ENCODE measurements at places on chromosomes 4 and X.
A peak's percentile ranks its signal among the peaks of the same experiment; 100 is the strongest.

- DNase-seq: no peak
Observed at GRCh38 chr4:39456946-39457763, 1.6 kb downstream of the RPL9 start.

DNA sequence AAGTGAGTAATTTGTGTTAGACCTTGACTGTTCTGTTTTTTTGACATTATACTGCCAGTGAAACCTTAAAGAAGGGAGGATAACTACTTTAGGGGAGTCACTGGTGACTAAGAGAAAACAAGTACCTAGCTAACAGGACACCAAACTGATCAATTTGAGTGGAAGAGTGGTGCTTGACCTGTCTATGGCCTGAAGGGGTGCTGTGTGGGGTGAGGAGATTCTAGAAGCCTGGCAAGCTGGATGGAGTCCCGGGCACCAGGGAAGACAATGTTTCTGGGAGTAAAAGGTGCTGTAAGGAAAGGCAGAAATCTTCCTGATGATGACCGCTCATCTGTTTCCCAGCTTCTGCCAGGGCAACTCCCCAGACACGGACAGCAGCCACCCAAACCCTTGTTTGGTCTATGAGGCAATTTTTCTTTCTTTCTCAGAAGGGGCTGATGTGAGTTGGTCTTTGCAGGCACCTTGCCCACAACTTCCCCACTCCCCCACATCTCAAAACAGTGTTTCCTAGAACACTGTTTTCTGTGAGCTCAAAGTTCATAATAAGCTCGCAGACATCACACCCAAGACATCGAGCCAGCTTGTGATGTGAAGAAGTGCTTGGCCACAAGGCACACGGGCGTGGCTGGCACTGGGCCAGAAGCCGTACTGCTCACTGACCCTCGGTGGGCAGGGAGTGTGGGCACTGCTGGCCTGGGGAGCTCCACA, 4.6 kb downstream of the TXK start:
- DNase-seq: no peak

GRCh38 chr4:152255437-152255836, 280.5 kb downstream of the FBXW7 start:
- peak; percentile 28 for DNase-seq

DNA sequence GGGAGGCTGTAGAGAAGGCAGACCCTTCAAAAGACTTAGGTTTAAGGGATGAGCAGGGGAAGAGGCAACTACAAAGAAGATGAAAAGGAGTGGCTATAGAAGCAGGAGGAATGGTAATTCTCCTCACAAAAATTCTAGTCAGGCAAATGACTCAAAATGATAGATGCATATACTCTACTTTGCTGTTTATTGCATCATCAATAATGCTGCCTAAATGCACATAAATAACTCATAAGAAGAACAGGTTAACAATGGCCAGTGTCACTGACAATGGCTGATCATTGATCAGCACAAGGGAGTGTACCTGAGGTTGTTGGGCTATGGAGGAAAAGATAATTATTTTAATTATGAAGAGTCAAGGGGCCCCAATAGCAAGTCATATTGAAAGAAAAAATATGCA, 184.7 kb upstream of the ETNPPL start:
- no peak for DNase-seq

DNA sequence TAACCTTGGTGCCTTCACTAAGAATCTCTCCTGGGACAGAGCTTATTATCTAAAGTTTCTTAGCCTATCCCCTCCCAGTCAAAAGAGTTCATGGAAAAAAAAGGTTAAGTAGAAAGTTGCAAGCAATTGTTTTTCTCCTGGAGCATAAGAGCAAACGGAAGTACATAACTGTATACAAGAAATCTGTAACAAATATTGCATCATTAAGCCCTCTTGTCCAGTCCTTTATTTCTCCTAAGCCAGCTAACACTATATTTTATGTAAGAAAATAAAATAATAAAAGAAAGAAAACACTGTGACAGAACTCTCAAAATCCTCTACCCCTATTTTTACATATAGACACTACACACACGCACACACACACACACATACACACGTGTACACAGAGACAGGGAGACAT, 255.3 kb downstream of the NAF1 start:
- no peak for DNase-seq

- DNase-seq: no peak
Observed at GRCh38 chrX:66016905-66017658, 22.8 kb downstream of the VSIG4 start.

GRCh38 chr4:48133669-48134068, 381 bp downstream of the TXK start:
- no peak for DNase-seq

DNA sequence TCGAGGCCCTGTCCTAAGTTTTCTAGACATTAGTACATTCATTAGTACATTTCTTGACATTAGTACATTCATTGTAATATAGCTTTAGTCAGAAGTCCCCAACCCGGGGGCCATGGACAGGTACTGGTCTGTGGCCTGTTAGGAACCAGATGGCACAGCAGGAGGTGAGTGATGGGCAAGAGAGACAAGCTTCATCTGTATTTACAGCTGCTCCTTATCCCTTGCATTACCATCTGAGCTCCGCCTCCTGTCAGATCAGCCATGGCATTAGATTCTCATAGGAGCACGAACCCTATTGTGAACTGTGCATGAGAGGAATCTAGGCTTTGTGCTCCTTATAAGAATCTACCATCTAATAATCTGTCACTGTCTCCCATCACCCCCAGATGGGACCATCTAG, 48.0 kb downstream of the GATB start:
- DNase-seq: no peak

- DNase-seq: no peak
Observed at GRCh38 chrX:14598330-14598729, 69.0 kb downstream of the GLRA2 start.

DNA sequence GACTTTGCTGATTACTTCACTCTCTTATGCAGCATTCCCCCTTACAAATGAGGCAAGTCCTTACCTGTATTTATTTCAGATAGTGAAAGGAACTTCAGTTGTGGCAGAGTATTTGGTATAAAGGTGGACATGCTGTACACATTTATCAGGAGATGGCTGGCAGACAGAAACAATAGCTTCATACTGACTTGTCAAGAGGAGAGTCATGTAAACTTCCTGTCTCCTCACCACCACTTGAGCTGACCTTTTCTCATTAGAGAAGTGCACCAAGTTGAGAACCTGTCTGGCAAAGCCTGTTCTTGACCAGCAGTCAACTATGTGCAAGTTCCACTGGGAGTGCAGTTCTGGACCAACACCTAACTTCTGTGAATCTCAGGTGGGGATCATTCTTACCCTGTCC, 80.8 kb downstream of the LARP1B start:
- no peak for DNase-seq

GRCh38 chr4:40307627-40308497, 27.3 kb upstream of the CHRNA9 start:
- DNase-seq: no peak

- DNase-seq: no peak
Observed at GRCh38 chrX:18643243-18643642, 28.7 kb downstream of the RS1 start.

Data from NCI-H1436 (cell line).